ENCODE measurements at places on chromosomes 2 and 18. TPM values are rescaled to one million over a fixed set of nuclear protein-coding genes. Genes with fewer than 3 reads are reported as not detected.

GYPC gene
- total RNA-seq = 42.6 TPM

ZNF512 gene
- 13.3 TPM for total RNA-seq

DOK6 gene
- total RNA-seq = 0.76 TPM

SERPINB11 gene
- total RNA-seq = not detected

CXCR1 gene
- not detected for total RNA-seq

FRZB gene
- 0.32 TPM for total RNA-seq

DSC2 gene
- total RNA-seq = not detected

DSG1 gene
- total RNA-seq = not detected

FBLN7 gene
- 0.11 TPM for total RNA-seq

RIT2 gene
- not detected for total RNA-seq

DNA sequence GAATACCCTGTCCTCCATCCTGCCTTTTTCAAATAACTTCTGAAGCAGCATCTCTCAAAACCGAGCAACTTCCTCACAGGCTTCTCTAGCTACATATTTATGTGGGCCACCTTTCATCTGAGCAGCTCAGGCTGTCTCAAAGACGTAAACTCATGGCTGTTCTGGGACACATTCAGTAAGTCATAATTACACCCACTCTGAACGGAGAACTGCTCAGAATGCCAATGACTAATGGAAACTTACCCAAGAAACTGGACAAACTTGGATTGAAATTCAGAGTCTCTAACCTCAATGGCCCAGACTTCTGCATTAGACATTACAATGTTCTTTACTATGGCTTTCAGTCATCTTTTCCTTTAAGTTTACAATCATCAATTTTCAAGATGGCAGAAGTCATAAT is 145.2 kb downstream of the RAD51AP2 start:
- DNase-seq = peak; percentile 82
- H3K27ac ChIP-seq = peak overlapping the region; percentile 29
- H3K27me3 ChIP-seq = no peaks in the 10 kb centered on the region
- peaks cover 15% of the 10 kb centered on the region for H3K4me1 ChIP-seq
- no peaks in the 10 kb centered on the region for H3K36me3 ChIP-seq

- no peaks in the 10 kb centered on the region for H3K27me3 ChIP-seq
- peak overlapping the region; percentile 74 for H3K4me3 ChIP-seq
- H3K36me3 ChIP-seq = no peaks in the 10 kb centered on the region
- peaks cover 4% of the 10 kb centered on the region for H3K4me1 ChIP-seq
- peak; percentile 77 for DNase-seq
Measured at GRCh38 chr18:76518123-76518859, 23.2 kb upstream of the ZNF516 start.

- no peaks in the 10 kb centered on the region for H3K36me3 ChIP-seq
- H3K27ac ChIP-seq = no peak overlapping the region
- no peak for DNase-seq
- no peaks in the 10 kb centered on the region for H3K27me3 ChIP-seq
- H3K4me1 ChIP-seq = peaks cover 24% of the 10 kb centered on the region
Measured at GRCh38 chr18:77061281-77061945, 71.2 kb downstream of the MBP start.

- H3K27me3 ChIP-seq = no peaks in the 10 kb centered on the region
- H3K4me3 ChIP-seq = no peak overlapping the region
- DNase-seq = no peak
- no peaks in the 10 kb centered on the region for H3K4me1 ChIP-seq
- H3K36me3 ChIP-seq = no peaks in the 10 kb centered on the region
Measured at GRCh38 chr2:128867936-128868636, 549.4 kb upstream of the HS6ST1 start.

DNA sequence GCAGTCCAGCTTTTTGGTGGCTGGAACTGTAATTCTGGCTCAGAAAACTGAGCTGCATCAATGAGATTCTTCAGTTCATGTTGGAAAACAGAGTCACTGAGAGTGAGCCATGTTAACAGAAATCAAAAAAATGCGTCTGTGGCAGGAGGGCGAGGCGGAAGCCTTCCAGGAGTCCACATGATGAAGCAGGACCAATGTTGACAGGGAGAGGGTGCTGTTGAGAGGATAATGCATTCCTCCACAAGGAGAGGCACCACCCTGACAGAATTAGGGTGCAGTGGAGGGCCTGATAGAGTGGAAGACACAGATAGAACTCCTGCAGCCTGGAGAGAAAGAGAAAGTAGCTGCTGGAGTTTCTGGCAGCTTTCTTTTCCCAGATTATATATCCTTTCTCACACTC is 111.5 kb downstream of the MGAT5 start:
- no peaks in the 10 kb centered on the region for H3K27me3 ChIP-seq
- H3K36me3 ChIP-seq = no peaks in the 10 kb centered on the region
- H3K4me1 ChIP-seq = no peaks in the 10 kb centered on the region
- no peak overlapping the region for H3K4me3 ChIP-seq

DNA sequence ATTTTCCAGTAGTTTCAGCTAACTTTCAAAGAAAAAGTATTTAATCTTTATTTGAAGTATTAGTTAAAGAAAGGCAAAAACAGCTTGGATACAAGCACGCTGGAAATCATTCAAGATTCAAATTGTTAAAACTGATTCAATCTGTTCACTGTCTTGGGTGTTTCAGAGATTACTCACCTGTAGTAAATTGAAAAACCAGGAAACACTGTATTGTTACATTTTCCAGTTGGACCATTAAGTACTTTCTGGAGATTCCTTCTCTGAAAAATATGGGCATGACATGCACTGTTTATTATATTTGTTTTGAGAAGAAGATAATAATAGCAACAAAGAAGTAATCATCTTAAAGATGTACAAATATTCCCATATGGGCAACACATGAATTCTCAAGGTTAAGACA is 196.1 kb downstream of the UBE2E3 start:
- no peaks in the 10 kb centered on the region for H3K36me3 ChIP-seq
- H3K4me1 ChIP-seq = no peaks in the 10 kb centered on the region
- no peaks in the 10 kb centered on the region for H3K27me3 ChIP-seq
- H3K4me3 ChIP-seq = no peak overlapping the region
- DNase-seq = no peak
- no peak overlapping the region for H3K27ac ChIP-seq

GRCh38 chr2:23545396-23545795 is 160.4 kb downstream of the KLHL29 start:
- DNase-seq = peak; percentile 77
- H3K36me3 ChIP-seq = no peaks in the 10 kb centered on the region
- peaks cover 44% of the 10 kb centered on the region for H3K4me1 ChIP-seq

DNA sequence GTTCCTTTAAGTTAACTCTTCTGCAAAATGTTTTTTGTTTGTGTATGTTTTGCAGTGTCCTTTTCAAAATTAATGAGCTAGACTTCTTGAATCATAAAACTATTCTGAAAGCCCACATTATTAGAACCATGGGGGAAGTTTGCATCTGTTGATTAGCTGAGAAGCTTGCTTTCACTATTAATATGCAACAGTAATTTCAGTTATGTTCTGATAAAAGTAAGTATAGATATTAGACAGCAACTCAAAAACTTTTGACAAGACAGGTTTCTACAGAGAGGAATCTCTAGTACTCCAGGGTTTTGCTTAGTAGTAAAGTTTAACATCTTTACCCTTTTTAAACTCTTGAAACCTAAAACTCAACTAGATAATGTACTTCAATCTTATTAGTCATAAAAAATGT is 147.8 kb downstream of the UBE2E3 start:
- peaks cover 10% of the 10 kb centered on the region for H3K4me1 ChIP-seq
- DNase-seq = no peak
- H3K4me3 ChIP-seq = no peak overlapping the region
- H3K36me3 ChIP-seq = no peaks in the 10 kb centered on the region
- no peaks in the 10 kb centered on the region for H3K27me3 ChIP-seq

GRCh38 chr18:76522122-76522503 is 27.1 kb upstream of the ZNF516 start:
- no peaks in the 10 kb centered on the region for H3K27me3 ChIP-seq
- H3K27ac ChIP-seq = no peak overlapping the region
- no peaks in the 10 kb centered on the region for H3K36me3 ChIP-seq
- DNase-seq = no peak
- H3K4me3 ChIP-seq = no peak overlapping the region

GRCh38 chr2:127064642-127065250 is 42.2 kb downstream of the BIN1 start:
- H3K36me3 ChIP-seq = no peaks in the 10 kb centered on the region
- peak overlapping the region; percentile 25 for H3K4me3 ChIP-seq
- H3K27ac ChIP-seq = peak overlapping the region; percentile 80
- no peaks in the 10 kb centered on the region for H3K27me3 ChIP-seq

GRCh38 chr2:20962939-20963557 is 80.8 kb downstream of the APOB start:
- peak; percentile 67 for DNase-seq
- no peak overlapping the region for H3K4me3 ChIP-seq
- H3K4me1 ChIP-seq = no peaks in the 10 kb centered on the region
- H3K36me3 ChIP-seq = no peaks in the 10 kb centered on the region

DNA sequence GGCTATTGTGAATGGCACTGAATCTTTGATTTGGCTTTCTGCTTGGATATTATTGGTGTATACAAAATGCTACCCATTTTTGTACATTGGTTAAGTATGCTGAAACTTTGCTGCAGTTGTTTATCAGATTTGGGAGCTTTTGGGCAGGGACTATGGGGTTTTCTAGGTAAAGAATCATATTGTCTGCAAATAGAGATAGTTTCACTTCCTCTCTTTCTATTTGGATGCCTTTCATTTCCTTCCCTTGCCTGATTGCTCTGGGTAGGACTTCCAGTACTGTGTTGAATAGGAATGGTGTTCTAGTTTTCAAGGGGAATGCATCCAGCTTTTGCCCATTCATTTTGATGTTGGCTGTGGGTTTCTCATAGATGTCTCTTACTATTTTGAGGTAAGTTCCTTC is 489.1 kb upstream of the LRATD1 start:
- H3K27ac ChIP-seq = no peak overlapping the region
- H3K36me3 ChIP-seq = no peaks in the 10 kb centered on the region
- H3K4me3 ChIP-seq = no peak overlapping the region

- no peaks in the 10 kb centered on the region for H3K4me1 ChIP-seq
- no peaks in the 10 kb centered on the region for H3K36me3 ChIP-seq
- no peak overlapping the region for H3K4me3 ChIP-seq
Measured at GRCh38 chr18:35786365-35787042, 186.0 kb upstream of the RMP24 start.

GRCh38 chr2:197208024-197208423 is 102.6 kb downstream of the ANKRD44 start:
- H3K4me1 ChIP-seq = peaks cover 19% of the 10 kb centered on the region
- H3K36me3 ChIP-seq = no peaks in the 10 kb centered on the region
- DNase-seq = no peak
- no peak overlapping the region for H3K4me3 ChIP-seq

- no peak overlapping the region for H3K4me3 ChIP-seq
- no peak overlapping the region for H3K27ac ChIP-seq
- no peak for DNase-seq
- H3K27me3 ChIP-seq = no peaks in the 10 kb centered on the region
Measured at GRCh38 chr2:29447513-29447912, 332.3 kb downstream of the CLIP4 start.

GRCh38 chr2:29240601-29241000 is 125.4 kb downstream of the CLIP4 start:
- no peak for DNase-seq
- H3K36me3 ChIP-seq = no peaks in the 10 kb centered on the region
- no peak overlapping the region for H3K27ac ChIP-seq
- no peaks in the 10 kb centered on the region for H3K4me1 ChIP-seq
- no peak overlapping the region for H3K4me3 ChIP-seq

DNA sequence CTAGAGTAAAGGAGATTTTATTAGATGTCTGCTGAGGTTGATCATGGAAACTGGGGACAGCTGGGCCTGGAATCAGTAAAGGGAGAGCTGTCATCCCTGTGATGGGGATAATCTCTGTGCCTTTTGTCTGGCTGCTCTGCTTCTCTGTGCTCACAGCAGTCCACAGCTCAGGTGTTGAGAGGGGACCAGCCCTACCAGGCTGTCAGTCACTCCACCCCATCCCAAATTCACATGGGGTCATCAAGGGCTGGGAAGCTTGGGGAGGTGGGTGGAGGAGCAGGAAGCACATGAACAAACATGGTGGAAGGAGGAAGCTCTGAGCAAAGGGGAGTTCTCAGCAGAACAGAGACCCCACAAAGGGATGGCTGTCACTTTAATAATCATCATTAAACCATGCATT is 13.7 kb upstream of the LRRFIP1 start:
- peaks cover 31% of the 10 kb centered on the region for H3K4me1 ChIP-seq
- H3K36me3 ChIP-seq = no peaks in the 10 kb centered on the region
- no peak for DNase-seq
- H3K4me3 ChIP-seq = no peak overlapping the region
- H3K27me3 ChIP-seq = no peaks in the 10 kb centered on the region

GRCh38 chr2:205721057-205721449 is 38.8 kb downstream of the NRP2 start:
- H3K4me1 ChIP-seq = no peaks in the 10 kb centered on the region
- no peak overlapping the region for H3K27ac ChIP-seq
- H3K27me3 ChIP-seq = no peaks in the 10 kb centered on the region
- no peaks in the 10 kb centered on the region for H3K36me3 ChIP-seq
- no peak overlapping the region for H3K4me3 ChIP-seq

DNA sequence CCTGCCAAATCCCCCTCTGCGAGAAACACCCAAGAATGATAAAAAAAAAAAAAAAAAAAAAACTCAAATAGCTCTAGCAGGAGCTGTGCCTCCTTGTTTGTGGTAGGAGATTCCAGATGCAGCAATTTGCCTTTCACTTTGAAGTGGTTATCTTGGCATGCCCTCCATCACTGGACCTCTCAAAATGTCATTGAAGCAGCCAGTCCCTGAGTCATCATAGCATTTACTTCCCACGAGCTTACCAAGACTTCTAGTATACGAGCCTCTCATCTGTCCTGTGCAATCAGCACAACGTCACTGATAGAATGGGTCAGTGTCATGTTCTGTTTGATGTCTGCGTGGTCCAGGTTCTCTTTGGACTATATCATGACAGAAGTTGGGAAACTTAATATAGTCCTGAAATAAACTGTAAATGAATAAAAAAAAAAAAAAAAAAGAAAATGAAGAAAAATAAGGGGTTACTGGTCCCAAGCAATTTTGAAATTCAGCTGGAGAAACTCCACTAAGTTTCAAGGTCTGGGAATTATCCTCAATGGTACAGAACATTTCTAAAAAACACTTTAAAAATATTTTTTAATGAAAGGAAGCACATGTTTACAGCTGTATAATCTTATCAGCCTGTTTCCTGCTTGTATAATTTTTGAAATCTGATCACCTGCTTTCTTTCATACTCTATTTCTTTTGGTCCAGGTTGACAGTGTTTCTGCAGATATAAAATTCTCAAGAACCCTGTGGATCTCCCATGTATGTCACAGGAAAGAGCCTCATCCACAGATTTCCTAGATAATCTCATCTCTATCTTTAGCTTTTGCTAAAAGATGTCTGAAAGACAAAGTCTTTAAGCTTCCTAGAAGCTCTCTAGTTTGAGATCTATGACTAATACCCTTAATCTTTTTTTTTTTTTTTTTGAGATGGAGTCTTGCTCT is 74.1 kb upstream of the EHBP1 start:
- H3K27me3 ChIP-seq = no peaks in the 10 kb centered on the region
- no peaks in the 10 kb centered on the region for H3K4me1 ChIP-seq
- H3K4me3 ChIP-seq = no peak overlapping the region
- DNase-seq = no peak
